NCI-H510A (cell line): ENCODE measurements at places on chromosomes 6 and 20.

GRCh38 chr6:15864038-15864707 lies 201.3 kb upstream of the DTNBP1 start:
- DNase-seq = no peak

GRCh38 chr6:150069706-150070105 lies 785 bp upstream of the ULBP3 start:
- no peak for DNase-seq

GRCh38 chr6:136309171-136309570 lies 19.5 kb upstream of the BCLAF1 start:
- DNase-seq = no peak

DNA sequence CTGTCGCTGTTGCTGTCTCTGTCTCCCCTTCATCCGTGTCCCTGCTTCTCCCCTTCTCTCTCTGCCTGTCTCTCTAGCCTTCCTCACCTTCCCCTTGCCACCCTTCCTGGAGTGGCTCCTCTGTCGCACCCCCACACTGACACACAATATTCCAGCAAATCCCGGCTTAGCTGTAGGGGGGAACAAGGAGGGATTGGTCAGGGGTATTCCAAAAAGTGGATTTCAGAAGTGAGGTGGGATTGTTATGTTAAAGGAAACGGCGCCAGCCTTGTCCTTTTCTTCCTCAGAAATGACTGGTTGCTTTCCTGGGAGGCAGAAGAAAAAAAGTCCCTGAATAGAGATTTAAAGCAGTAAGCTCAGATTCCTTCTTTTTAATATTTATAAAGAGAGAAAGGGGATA lies 76.3 kb upstream of the SIRPA start:
- no peak for DNase-seq

- DNase-seq = peak; percentile 55
These were observed 26.9 kb downstream of the CFAP61 start for GRCh38 chr20:20079102-20079784.

- no peak for DNase-seq
These were observed 36.3 kb upstream of the GATA5 start for GRCh38 chr20:62511915-62512610.

GRCh38 chr6:70860045-70860444 lies 96.8 kb downstream of the B3GAT2 start:
- no peak for DNase-seq

DNA sequence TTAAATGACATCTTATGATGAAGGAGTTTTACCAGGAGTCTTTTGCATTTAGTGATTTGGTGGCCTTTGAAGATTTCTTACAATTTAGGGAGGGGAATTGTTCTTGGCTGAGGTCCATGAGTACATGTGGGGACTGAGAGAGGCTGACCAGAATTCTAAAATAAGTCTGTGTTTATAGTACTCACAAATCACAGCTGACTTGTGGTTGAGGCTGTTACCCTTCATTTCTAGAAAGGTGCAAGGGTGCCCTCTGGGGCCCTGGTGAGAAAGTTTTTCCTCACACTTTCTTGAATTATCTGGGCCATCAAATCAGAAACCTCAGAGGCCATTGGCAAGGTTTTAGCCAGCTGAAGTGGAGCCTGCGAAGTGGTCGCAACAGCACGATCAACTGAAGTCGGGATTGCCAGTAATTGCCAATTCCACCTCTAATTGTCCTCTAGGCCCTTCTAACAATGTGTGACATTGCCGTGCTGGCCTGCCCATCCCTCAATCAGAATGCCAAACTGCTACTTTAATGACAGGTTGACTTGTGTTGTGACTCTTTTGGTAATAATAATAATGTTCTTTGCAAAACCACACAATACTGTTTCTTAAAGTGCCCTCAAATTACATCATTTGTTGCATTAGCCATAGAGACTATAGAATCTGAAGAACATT lies 221.6 kb downstream of the OGFRL1 start:
- no peak for DNase-seq
